ENCODE measurements at places on chromosomes 4 and X.

DNA sequence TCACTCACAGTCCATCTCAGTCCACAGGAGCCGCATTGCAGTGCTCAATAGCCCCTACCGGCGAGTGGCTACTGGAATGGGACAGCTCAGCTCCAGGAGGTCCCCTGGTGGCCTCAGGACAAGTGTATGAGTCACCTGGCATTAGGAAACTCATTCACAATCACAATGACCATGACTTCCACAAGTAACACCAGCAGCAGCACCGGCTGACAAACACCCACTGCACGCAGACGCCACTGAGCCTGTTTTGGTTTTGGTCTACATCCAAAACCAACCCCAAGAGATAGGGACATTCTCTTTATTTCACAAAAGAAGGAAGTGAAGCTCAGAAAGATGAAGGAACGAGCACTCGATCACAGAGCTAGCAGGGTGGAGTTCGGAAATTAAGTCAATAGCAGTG is 8.1 kb downstream of the JAKMIP1 start:
- DNase-seq, result no peak

DNA sequence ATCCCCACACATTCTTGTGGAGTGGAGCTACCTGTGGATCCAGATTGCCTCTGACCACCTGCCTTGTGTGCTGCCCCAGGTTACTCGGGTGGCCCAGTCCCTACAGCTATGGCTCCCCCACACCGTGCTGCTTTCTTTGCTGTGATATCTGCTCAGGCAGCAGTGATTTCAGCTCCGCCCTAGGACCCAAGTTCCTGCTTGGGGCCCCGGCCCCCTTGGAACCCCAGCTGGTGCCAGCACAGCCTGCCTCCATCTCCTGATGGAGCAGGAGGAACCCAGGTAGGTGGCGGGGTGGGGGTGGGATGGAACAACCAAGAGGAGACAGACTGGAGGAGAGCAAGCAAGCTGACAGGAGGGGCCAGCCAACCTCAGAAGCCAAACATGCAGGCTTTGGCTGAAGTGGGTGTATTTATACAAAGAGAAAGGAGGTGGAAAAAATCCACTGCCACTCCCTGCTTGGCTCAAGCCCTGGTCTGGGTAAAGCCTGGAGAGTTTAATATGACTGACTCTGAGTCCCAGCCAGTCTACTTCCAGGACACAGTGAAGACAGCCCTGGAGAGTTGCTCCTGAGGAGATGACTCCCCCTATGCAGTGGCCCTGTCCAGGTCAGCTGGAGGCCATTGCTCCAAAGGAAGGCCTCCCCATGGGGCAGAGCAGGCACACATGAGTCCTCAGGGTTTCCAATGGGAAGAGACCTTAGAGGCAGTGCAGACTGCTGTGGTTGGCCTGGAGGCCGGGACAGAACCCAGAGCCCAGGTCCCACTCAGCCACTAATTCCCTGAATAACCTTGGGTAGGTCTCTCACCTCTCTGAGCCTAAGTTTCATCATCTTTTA is 197.1 kb upstream of the MAMLD1 start:
- DNase-seq, result no peak

- no peak for DNase-seq
These were observed 136.1 kb downstream of the VSIG4 start for GRCh38 chrX:65903750-65904149.

DNA sequence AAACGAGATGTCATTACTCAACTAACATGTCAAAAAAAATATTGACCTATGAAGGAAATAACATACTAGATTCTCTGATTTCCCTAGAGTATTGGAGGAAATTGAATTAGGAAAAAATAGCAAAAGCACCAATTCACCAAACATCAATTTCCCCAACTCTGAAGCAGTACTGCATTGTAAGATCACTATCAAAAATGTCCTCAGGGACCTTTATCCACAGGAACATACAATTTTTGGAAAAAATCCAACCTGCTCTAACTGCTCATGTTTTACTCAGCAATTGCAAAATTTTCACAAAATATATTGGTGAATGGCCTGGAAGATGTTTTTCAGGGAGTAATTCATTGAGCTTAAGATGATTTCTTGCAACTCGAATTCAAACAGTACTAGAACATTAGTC is 239.0 kb upstream of the GIMD1 start:
- DNase-seq, result no peak

GRCh38 chr4:15457406-15458201 is 12.1 kb upstream of the CC2D2A start:
- no peak for DNase-seq

- peak; percentile 72 for DNase-seq
These were observed 78.6 kb downstream of the CAMK2D start for GRCh38 chr4:113682730-113683537.

GRCh38 chr4:42573249-42573648 is 83.7 kb downstream of the ATP8A1 start:
- DNase-seq, result no peak

- no peak for DNase-seq
These were observed 162.9 kb upstream of the USP9X start for GRCh38 chrX:40922307-40922706.

DNA sequence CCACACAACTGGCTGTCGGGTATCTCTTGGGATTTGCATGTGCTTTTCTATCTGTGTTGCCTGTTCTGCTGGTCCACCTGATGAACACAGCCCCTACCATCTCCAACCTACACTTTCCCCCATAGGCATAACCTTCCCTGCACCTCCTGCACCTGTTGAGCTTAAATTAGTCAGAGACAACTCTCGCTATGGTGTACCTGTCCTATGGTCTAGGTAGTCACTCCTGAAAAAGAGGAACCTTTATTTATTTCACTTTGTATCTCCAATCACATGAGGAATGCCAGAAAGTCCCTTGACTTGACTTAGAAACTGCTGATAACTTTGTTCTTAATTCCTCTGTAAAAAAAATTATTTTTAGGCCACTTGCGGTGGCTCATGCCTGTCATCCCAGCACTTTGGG is 338.1 kb downstream of the DHRSX start:
- no peak for DNase-seq

- DNase-seq, result no peak
These were observed 53.5 kb downstream of the TBC1D14 start for GRCh38 chr4:6963139-6963611.

GRCh38 chr4:153521478-153521877 is 55.3 kb downstream of the TMEM131L start:
- DNase-seq, result no peak

DNA sequence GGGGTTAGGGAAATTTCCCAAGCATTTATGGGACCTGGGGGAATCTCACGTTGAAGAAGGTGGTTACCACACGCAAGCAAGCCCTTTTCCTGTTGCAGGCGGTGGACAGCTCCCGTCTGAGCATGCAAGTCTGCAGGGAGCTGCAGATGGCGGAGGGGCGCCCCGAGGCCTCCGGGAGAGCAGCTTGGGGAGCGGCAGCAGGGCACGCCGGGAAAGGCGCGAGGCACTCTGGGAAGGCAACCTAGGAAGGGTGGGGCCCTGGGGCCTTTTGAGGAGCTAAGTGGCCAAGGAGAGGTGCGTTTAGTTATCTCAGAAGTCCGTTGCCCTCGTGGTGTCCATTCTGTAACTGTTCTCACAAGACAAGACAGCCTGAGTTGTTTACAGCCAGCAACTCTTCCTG is 57.0 kb upstream of the SLC25A4 start:
- no peak for DNase-seq

DNA sequence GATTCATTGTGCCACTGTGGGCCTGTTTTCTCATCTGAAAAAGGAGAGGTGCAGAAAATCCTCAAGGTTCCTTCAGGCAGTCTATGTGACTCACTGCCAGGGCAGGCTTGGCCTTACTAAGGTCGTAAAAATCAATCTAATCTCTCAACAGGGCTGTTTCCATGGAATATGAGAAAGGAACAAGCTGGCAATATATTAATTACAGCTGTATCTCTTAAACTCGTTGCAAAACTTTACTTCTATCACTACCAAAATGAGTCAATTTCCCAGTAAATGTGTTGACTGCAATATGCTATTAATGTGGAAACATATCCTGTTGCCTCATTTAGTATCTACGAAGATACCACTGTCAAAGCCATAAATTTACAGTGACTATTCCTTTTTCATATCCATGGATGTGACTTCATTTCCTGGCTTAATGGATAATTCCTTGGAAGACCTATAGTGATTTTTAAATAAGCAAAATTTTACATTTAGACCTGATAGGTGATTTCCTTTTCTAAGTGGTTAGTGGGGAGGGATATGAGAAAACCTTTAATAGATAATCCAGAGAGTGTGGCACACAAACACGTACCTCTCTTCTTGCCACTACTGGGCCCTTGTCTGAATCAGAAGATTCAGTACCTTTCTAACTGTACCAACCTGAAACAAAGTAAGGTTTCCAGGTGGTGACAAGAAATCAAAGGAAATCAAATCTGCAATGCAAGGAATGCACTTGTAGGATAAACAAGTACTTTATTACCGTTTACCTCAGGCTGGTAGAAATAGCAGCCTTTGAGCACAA is 127.4 kb upstream of the FTHL17 start:
- DNase-seq, result no peak

GRCh38 chr4:158865520-158866177 is 96.8 kb downstream of the FNIP2 start:
- DNase-seq, result no peak

GRCh38 chr4:24644983-24645764 is 60.8 kb upstream of the DHX15 start:
- no peak for DNase-seq

DNA sequence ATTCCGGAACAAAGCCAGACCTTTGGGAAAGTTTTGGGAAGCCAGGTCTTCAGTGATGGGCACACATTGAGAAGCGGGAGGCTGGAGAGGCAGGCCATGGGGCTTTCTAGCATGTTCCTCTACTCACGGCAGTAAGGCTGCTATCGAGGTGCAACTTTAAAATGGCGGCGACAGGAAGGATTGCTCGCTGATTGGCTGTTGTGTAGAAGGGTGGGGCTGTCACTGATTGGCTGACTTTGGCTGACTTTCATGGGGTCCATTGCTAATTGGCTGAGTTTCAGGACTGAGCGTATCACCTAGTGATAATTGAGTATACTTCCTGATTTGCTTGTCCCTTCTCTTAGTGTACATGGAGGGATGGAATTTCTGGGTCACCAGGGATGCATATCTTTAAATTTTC is 19.7 kb upstream of the GLOD5 start:
- DNase-seq, result no peak

GRCh38 chr4:56671373-56671772 is 9.7 kb downstream of the HOPX start:
- no peak for DNase-seq

GRCh38 chr4:120636120-120636630 is 286.4 kb downstream of the PRDM5 start:
- no peak for DNase-seq

DNA sequence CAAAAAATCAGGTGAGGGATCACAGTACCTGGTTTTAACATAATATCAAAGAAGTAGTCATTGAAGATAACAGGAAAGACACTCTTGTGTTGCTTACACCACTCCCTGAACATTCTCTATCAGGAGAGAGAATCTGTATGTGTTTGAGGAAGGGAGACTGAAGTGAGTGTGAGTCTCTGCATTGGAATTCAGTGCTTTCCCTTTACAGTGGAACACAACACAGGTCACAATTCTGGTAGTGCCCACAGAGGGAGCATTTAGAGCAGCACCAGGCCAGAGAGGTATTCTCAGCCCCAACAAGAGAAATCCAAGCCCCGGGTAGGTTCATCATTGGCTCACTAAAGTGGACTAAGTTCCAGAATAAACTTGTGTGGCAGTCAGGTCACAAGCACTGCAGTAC is 64.7 kb upstream of the UBQLN2 start:
- DNase-seq, result no peak

- no peak for DNase-seq
These were observed at the start of gene DCLK2 for GRCh38 chr4:150078041-150078578. Gene DCLK2, plus strand, starts transcription at chr4:150078445. Its CDS starts 583 bp downstream, at chr4:150079028.

GRCh38 chrX:74291577-74291963 is 12.4 kb upstream of the ZCCHC13 start:
- DNase-seq, result no peak

GRCh38 chrX:139179592-139179991 is 350.9 kb upstream of the F9 start:
- DNase-seq, result no peak

DNA sequence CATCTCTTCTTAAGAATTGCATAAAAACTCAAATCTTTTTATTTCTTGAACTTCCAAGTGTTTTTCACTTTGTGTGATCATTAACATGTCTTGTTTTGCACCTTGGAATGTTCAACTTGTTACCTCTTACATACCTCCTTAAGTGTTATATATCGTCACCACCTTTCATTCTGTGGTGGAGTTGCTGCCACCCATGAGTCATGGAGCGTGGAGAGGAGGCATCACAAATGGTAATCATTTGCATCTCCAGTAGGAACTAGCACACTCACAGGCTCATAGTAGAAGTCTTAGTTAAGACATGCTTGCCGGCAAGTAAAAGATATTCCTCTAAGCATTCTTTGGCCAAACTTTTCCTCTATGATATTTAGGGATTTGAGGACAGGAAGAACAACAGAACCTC is 67.0 kb upstream of the VCX start:
- DNase-seq, result no peak

GRCh38 chrX:119618439-119618838 is 12.2 kb upstream of the NKRF start:
- DNase-seq, result no peak

DNA sequence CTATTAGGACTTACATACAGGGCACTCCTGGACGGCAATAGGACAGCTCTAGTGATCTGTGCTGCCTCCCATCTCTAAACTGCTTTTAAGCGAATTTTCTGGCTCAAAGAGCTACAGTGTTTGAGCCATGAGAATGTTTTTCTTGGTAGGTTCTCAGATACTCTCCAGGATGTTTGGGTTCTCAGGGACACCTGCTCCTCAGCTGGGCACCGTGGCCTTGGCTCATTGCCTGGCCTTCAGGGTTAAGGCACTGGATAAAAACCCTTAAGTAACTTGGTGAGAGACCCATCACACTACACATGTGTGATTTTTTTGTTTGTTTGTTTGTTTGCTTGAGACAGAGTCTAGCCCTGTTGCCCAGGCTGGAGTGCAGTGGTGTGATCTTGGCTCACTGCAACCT is 38.5 kb upstream of the HERC5 start:
- DNase-seq, result no peak

GRCh38 chrX:47420962-47421361 is 50.6 kb downstream of the ZNF157 start:
- no peak for DNase-seq

DNA sequence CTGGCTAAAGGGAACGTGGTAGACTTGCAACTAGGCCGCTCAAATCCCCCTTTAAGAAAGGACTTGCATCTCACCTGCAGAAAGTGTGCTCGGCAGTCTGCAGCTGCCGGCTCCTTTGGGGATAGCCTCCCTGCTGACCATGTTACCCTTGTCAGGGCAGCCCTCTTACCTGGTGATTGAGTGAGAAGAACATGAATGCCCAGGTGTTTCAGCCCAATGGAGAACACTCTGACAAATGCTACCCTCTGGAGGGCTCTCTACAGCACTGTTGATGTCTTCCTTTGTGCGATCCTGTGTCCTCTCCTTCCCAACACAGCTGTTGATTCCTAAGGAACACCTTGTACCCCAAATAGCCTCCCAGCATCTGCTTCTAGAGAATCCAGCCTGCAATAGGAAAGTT is 178.7 kb upstream of the LDB2 start:
- DNase-seq, result no peak

- no peak for DNase-seq
These were observed 211.8 kb downstream of the DTHD1 start for GRCh38 chr4:36493251-36493650.

- peak; percentile 33 for DNase-seq
These were observed 750 bp downstream of the TMEM129 start for GRCh38 chr4:1720163-1720983.
